ENCODE measurements at places on chromosomes 12 and 14.

DNA sequence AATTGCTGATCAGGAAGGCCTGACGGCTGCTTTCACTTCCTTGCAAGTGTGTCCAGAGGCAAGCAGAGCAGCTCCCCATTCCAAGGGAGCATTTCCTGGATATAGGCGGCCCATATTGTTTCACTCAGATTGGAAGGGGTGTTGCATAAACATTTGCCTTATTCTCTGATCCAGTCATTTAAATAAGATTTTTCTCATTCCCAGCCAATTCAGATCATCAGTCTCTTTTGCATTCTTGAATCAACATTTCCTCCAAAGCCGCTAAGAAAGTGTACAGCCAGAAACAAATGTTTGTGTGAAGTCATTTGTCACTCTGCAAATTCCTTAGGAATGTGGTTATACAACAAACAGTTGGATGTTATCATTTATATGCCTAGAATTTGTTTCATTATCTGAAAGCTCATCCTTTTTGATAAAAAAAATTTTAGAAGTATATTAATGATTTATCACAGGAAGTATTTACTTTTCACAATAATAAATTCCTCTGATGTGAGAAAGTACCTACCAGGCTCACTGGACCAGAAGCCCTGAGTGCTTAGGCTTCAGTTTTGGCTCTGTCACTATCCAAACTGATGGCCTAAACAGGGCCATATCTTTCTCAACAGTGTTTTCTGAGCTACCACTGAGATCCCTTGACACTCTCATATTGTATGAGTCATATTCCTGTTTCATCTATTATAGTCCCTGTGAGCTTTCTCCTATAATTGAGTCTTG, 379.6 kb downstream of the CCDC91 start:
- DNase-seq = peak; percentile 71

- DNase-seq = no peak
These were observed 69.4 kb upstream of the EVL start for GRCh38 chr14:99995700-99996356.

DNA sequence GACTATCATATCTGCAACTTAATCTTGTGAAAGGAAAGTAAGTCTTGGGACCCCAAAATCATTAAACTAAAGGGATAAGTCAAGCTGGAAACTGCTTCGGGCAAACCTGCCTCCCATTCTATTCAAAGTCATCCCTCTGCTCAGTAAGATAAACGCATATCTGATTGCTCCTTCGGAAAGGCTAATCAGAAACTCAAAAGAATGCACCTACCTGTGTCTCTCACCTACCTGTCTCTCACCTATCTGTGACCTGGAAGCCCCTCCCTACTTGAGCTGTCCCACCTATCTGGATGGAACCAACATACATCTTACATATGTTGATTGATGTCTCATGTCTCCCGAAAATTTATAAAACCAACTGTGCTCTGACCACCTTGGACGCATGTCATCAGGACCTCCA, 19.9 kb downstream of the SEC23A start:
- DNase-seq = no peak

DNA sequence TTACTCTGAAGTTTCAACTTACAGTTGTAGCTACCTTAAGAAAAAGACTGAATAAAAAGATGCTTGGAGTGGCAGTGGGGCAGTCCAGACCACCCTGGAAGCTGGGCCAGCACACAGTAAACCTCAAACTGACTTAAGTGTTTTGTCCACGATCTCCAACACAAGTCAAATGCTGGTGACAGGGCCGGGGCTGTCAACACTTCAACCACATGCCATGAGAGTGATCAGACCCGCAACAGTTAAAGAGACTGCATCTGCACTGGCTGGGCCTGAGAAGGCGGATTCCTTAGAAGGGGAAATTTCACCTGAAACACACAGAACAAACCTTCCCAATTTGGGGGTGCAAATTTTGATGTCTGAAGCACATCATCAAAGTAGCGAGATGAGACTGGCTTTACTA, 223.5 kb upstream of the CAND1 start:
- DNase-seq = no peak

DNA sequence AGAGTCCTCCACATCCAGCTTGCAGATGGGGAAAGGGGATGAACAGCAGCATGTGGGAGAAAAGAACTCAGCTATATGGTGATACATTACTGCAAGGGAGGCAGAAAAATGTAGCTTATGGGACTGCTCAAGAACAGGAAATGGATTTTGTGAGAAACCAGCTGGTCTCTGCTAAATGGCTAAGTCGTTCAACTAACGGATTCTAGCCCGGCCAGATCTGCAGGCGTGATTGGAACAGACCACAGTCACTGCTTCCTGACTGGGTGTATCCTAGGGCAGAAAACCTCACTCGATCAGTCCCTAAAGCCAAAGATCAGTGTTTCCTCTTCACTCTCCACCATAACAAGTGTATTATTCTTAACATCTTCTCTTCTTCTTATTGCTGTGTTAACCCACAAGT, 8.1 kb upstream of the PTGDR start:
- DNase-seq = no peak

DNA sequence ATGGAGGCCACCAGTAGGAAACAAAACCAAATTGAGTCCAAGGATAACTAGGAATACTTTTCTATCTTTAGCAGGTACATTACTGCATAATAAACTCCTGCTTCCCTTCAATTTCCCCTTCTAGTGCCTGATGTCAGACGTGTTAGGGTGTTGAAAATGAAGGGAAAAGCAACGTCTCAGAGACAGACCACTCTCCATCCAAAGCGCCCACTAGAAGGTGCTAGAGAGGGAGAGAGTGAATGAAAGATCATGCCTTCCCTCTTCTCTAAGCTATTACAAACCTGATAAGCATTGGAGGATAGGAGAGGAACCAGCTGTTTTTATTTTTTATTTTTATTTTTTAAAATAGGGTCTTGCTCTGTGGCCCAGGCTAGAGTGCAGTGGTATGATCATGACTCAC, 64.1 kb downstream of the ZNF641 start:
- no peak for DNase-seq

DNA sequence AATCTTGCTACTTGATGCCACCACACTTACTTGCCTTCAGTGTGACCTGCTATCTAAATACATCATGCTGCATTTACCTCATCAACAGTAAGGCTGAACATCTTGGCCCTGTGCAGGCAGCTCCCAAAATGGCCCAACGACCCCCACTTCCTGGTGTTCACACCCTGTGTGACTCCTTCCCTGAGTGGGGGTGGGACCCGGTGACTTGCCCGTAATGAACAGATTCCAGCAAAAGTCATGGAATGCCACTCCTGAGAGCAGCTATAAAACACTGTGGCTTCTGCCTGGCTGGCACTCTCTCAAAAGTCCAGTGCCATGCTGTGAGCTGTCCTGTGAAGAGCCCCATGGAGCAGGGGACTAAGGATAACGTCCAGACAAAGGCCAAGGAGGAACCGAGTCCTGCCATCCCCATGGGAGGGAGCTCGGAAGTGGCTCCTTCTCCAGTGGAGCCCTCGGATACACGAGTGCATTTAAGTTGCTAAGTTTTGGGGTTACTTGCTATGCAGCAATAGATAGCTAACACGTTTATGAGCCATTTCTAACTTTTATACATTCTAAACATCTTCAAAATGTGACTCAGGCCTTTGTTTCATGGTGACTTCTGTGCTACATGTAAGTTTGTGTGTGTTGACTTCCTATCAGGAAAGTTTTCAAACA, 33.0 kb downstream of the P2RX2 start:
- DNase-seq = no peak

- no peak for DNase-seq
These were observed 1177.1 kb downstream of the FLRT2 start for GRCh38 chr14:86707071-86707470.

GRCh38 chr12:126027825-126028224, 962.6 kb downstream of the AACS start:
- DNase-seq = no peak

DNA sequence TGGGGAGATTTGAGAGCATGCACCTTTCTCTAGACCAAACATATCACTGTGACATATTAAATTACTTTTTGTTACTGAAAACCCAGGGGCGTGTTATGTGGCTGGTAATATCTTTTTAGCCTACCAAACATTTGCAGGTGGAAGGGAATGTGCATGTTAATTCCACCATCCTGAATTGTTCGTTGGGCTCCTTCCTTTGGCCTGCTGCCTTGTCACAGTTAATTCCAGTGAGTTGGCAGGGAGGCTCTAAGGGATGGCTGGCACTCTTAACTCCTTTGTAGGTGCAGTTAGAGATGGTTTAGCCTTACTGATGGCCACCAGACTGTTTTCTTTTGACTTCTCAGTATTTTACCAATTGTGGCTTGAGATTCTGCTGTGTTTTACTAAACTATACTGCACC, 64.5 kb downstream of the DIP2B start:
- DNase-seq = no peak

GRCh38 chr12:32477714-32478113, 78.4 kb downstream of the FGD4 start:
- no peak for DNase-seq

GRCh38 chr14:32710231-32710671, 228.4 kb upstream of the NPAS3 start:
- no peak for DNase-seq

DNA sequence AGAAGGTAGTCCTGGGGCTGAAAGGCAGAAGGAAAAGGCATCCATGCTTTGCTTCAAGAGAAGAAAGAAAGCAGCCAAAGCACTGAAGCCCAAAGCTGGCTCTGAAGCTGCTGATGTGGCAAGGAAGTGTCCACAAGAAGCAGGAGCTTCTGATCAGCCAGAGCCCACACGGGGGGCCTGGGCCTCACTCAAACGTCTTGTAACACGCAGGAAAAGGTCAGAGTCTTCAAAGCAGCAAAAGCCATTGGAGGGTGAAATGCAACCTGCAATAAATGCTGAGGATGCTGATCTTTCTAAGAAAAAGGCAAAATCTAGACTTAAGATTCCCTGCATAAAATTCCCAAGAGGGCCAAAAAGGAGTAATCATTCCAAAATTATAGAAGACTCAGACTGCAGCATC, 3.2 kb downstream of the AKAP5 start:
- no peak for DNase-seq

DNA sequence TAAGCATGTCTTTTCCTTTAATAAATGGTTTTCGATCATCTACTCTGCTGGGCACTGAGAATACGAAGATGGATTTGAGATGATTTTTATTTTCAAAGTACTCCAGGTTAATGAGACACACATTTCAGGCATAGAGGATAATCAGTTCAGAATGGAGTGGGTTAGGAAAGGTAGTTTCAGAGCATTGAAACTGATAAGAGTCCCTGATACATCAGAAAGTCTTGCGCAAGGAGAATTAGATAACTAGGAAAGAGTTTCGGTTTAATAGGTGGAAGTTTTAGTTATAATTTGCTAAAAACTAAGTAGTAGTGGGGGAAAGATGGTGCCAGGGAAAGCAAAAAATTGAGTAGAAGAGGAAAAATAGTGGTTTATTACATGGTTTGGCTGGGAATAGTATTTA, 50.1 kb downstream of the ZDHHC17 start:
- no peak for DNase-seq

All from AG09309 (cell line).